Stimulated activated naive CD8-positive, alpha-beta T cell treated with anti-CD3 and anti-CD28 coated beads, Interleukin-15, amount 100 ng/mL, for 72 hours (primary cell): ENCODE measurements at places on chromosomes 2 and 18.

- DNase-seq, result no peak
Measured at GRCh38 chr2:20533993-20534622, 87.2 kb downstream of the RHOB start.

DNA sequence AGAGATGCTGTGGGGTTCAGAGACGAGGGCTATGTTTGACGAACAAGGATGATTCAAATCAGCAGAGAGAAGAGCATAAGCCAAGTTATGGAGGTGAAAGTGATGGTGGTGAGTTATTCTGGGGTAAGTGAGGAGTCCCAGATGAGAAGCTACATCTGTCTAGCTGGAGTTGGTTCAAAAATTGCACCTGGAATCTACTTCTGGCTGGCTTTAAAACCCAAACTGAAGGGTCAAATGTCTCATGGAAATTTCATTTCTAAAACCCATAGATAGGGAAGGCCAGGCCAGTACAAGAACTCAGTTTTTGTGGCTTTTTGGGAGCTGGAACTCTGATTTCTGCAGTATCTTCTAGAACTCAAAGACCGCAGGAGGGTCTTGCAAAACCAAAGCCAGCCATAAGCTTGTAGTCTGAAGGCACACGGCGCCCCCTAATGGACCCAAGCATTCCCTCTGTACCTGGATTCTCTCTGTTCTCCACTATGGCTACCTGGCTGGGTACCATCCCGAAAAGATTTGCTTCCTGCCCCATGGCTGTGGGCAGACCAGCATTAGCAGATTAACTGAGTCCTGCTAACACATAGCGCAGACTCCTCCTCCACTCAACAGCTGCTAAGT lies 229.1 kb upstream of the SLC14A2 start:
- DNase-seq, result no peak

DNA sequence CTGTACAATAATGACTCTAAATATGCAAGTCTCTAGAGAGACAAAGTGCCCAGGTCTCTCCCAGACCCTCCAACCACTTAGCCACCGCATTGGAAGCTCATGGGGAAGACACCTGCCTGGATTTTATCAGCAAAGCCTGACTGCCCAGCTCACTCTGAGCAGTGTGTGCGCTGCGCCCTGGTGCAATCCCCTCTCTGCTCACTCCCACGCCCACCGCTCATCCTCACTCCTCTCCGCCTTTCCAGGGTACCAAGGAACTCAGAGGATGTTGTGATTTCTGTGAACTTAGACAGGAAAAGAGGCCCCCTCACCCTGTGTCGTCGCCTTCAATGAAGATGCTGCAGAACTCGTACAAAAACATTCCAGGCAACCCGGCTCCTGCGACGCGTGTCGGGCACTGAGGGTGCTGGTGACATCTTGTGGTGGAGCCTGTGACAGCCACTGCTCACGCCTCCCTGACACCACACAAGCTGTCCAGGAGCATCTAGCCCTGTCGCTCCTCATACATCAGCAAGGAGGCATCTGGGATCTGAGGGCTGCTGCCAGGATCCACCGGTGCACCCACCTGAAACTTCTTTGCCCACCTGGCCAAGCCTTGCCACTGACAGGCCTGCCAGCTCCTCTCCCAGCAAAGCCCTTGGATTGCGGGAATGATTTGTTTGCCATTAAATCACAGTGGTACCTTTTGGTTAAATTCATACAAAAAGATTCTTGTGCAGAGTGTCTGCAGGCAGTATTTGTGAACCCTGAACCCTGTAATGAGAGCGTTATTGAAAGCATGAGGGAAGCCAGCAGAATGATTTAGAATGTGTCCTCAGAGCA lies 220.4 kb downstream of the ZNF516 start:
- no peak for DNase-seq

DNA sequence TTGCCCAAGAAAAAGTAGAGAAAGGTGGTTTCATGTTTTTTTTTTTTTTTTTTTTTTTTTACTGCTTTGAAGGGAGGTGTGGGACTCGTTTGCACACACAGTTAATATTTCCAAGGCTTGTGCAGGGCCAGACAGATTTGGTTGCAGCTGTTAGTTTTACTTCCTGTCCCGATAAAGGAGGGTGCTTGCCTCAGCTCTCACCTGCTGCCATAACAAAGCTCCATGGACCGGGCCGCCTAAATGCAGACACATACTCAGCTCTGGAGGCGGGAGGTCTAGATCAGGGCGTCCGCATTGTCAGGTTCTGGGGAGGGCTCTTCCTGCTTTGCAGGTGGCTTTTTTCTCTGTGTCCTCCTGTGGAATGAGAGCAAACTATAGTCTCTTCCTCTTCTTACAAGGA lies 69.9 kb downstream of the ODC1 start:
- DNase-seq, result no peak

- DNase-seq, result no peak
Measured at GRCh38 chr18:77057006-77057395, 75.6 kb downstream of the MBP start.
